Mesenchymal stem cell (in vitro differentiated cells and primary cell): ENCODE measurements at places on chromosomes 7 and 10.

- H3K4me1 ChIP-seq, result peaks cover 65% of the 10 kb centered on the region
- H3K27ac ChIP-seq, result peak overlapping the region; percentile 82
- peaks cover 12% of the 10 kb centered on the region for H3K36me3 ChIP-seq
- no peak overlapping the region for H3K4me3 ChIP-seq
These were observed 13.4 kb downstream of the CTBP2 start for GRCh38 chr10:125146791-125147579.

- H3K36me3 ChIP-seq, result peaks cover 22% of the 10 kb centered on the region
- DNase-seq, result peak; percentile 58
- H3K4me3 ChIP-seq, result no peak overlapping the region
- no peaks in the 10 kb centered on the region for H3K4me1 ChIP-seq
- H3K27me3 ChIP-seq, result no peaks in the 10 kb centered on the region
These were observed 32.8 kb downstream of the NOD1 start for GRCh38 chr7:30445770-30446169.

- H3K27me3 ChIP-seq, result peaks cover 61% of the 10 kb centered on the region
- H3K4me1 ChIP-seq, result peaks cover 27% of the 10 kb centered on the region
- H3K4me3 ChIP-seq, result peak within 1 kb of the TSS; percentile 77
- no peak within 1 kb of the TSS for H3K27ac ChIP-seq
- no peaks in the 10 kb centered on the region for H3K36me3 ChIP-seq
These were observed at the start of gene ZNF467 for GRCh38 chr7:149773446-149774236. ZNF467 (minus strand) TSS chr7:149773588; CDS start chr7:149771032, 2,556 bp downstream.

- H3K27ac ChIP-seq, result no peak overlapping the region
- no peak for DNase-seq
- H3K27me3 ChIP-seq, result peaks cover 5% of the 10 kb centered on the region
- no peak overlapping the region for H3K4me3 ChIP-seq
- no peaks in the 10 kb centered on the region for H3K36me3 ChIP-seq
These were observed 17.1 kb upstream of the EZH2 start for GRCh38 chr7:148901178-148901577.

DNA sequence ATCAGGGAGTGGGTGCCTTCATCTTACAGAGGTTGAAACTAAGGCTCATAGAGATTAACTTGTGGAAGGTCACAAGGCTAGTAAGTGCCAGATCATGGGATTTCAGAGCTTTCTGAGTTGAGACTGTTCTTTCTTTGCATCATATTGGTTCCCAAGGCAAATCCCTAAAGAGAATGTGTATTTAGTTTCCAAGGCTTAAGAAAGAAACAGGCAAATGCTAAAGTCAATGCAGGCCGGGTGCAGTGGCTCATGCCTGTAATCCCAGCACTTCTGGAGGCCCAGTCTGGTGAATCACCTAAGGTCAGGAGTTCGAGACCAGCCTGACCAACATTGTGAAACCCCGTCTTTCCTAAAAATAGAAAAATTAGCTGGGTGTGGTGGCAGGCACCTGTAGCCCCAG is 19.8 kb downstream of the CDK1 start:
- no peak overlapping the region for H3K27ac ChIP-seq
- DNase-seq, result peak; percentile 75
- no peak overlapping the region for H3K4me3 ChIP-seq
- H3K27me3 ChIP-seq, result no peaks in the 10 kb centered on the region
- no peaks in the 10 kb centered on the region for H3K4me1 ChIP-seq

- H3K4me3 ChIP-seq, result no peak overlapping the region
- no peaks in the 10 kb centered on the region for H3K36me3 ChIP-seq
- peaks cover 80% of the 10 kb centered on the region for H3K27me3 ChIP-seq
- no peak for DNase-seq
- H3K27ac ChIP-seq, result no peak overlapping the region
These were observed 7.4 kb downstream of the ZNF488 start for GRCh38 chr10:47376522-47377220.

DNA sequence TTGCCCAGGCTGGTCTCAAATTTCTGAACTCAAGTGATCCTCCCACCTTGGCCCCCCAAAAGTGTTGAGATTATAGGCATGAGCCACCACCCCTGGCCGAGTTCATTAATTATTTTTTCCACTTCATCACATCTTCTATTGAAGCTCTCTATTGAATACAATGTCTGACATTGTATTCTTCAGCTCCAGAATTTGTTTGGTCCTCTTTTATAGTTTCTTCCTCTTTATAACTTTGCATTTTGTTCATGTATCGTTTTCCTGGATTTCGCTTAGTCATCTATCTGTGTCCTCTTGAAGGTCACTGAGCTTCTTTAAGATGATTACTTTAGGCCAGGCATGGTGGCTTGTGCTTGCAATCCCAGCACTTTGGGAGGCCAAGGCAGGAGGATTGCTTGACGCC is 30.2 kb downstream of the NOM1 start:
- no peak overlapping the region for H3K27ac ChIP-seq
- no peak overlapping the region for H3K4me3 ChIP-seq
- no peaks in the 10 kb centered on the region for H3K4me1 ChIP-seq
